Neural crest cell (in vitro differentiated cells): ENCODE measurements at places on chromosomes 11 and 22.

DNA sequence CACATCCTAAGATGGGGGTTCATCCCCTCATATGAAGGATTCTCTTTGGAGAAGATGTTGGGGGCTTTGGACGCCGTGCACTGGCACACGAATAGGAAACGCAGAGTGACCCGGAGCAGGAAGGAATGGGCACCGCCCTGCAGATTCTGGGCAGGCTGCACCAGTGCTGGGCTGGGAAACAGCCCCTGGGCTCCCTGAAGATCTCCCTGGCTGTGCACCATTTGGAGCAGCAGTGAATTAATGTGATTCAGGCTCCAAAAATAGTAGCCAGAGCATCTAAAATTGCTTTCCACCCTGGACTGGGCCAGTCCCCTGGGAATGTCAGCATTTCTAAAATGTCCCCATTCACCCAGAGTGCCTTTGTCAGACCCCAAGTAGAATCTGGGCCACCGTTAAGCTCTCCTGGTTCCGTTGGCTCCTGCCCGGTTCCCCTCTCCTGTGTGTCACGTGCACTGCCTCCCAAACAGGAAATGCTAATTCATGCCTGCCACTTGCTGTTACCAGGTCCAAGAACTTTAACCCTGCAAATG, 18.6 kb downstream of the IRAG1 start:
- no peak for DNase-seq

- DNase-seq, result no peak
Measured at GRCh38 chr11:44255406-44256071, 54.4 kb downstream of the ALX4 start.

GRCh38 chr11:62914416-62914815, 6.7 kb downstream of the CHRM1 start:
- DNase-seq, result no peak

GRCh38 chr11:15471048-15471894, 356.5 kb downstream of the INSC start:
- no peak for DNase-seq

- no peak for DNase-seq
Measured at GRCh38 chr22:18032455-18033101, 8.2 kb upstream of the MICAL3 start.

GRCh38 chr22:37187891-37188761, at the start of gene C1QTNF6:
Gene C1QTNF6 (minus strand): TSS chr22:37188247. CDS start chr22:37188213, 34 bp downstream.
- peak; percentile 44 for DNase-seq

DNA sequence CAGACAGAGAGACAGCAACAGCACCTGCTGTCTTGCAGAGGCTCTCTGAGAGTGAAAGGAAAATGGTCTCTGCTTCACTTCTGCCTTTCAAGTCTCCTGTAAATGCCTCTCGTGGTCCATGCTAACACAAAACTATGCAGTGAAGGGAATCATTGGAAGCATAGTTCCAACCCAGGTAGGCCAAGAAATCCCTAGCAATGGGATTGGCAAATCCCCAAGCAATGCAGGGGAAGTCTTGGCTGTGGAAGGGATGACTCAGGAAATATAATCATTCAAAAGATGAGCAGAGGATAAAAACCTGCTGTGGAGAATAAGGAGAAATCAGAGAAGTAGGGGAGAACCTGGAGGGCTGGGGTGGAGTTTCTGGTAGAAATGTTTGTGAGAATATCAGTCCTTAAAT, 216.1 kb upstream of the ZBED5 start:
- no peak for DNase-seq

- DNase-seq, result no peak
Measured at GRCh38 chr11:115324581-115325432, 179.4 kb downstream of the CADM1 start.

DNA sequence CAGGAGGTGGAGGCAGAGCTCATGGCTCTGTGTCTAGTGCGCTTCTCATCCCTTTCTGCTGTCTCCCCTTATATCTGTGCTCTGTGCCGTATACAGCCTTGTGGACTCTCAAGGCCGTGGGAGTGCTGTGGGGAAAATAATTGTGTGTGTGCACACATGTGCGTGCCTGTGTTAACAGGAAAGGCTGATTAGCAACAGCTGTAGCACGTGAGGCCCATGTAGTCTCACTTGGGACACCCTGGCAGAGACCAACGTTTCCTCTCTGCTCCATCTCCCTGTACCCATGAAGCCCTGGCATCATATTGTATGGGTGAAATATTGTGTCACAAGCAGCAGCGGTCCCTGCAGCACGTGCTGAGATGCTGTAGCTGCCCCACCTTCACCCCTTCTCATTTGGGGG, 109.3 kb downstream of the LRRC32 start:
- no peak for DNase-seq

DNA sequence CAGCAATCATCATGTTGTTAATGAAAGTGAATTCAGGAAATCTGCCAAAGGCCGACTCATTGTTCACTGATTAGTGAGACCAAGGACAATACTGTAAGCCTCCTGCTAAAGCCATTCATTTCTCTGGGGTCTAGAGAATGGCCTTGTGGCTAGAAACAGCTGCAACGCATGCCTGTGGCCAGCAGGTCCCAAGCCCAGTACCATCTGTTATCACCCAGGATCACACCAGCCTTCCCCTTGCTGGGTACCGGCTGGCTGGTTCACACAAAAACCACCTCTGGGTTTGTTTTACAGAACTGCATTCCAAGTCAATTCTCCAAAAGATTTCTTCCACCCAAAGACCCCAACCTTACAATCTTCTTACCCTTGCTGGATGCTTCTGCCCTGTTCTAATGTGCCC, 1.1 kb downstream of the PLAAT5 start:
- DNase-seq, result no peak

DNA sequence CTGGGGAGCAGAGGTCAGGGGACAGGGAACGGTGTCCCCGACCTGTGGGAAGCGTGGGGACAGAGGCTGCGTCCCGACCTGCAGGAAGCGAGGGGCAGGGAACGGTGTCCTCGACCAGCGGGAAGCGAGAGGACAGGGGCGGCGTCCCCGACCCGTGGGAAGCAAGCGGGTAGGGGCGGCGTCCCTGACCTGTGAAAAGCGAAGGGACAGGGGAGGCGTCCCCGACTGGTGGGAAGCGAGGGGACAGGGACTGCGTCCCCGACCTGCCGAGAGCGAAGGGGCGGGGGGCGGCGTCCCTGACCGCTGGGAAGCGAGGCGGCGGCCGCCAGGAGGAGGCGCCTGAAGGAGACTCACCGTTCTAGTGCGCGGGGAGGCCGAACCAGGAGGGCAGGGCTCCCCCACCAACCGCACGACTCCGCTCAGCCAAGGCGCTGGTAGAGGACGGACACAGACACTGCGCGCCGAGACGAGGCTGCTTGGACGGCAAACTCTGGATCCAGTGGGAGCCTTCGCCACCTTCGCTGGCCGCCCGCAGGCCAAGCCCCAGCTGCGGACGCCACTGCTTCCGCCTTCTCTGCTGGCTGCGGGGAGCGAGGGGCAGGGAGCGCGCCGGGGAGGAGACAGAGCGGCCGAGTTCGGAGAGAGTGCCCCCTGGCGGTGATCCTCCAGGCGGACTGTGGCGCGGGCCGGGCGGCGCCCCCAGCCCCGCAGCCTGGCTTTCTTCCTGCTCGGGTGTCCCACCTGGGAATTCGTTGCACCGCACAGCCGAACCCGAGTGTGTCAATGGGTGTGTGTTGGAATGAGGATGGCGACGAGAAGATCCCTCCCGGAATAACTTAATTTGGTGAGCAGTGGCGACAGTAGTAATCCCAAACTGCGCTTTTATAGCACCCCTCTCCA, at the start of gene TRAF6:
Gene TRAF6, minus strand, starts transcription at position 579 of the 900 bp plus-strand sequence. CDS start 8,757 bp downstream, outside the sequence.
- peak; percentile 98 for DNase-seq

DNA sequence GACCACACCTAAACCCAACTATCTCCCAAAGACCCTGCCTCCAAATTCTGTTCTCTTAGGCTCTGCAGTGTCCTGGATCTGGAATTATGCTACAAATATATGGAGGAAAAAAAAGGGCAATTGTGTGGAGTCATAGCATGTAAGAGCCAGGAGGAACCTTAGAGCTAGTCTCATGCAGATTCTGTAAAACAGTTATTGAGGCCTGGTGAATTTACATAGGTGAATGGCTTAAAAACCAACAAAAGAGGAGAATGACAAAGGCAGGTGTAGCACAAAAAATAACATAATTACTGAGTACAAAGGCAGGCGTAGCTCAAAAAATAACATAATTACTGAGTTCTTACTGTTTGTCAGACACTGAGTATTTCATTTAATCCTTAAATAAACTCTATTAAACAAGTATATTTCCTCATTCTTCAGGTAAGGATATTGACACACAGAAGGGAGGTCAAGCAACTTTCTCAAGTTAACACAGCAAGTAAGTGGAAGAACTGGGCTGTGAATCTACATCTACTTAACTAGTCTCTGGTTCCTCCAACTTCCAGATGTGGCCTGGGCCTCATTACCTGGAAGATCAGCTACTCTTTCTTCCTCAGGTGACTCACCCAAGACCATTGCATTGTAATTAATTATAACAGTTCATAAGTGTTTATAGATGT, 938.9 kb upstream of the TENM4 start:
- DNase-seq, result no peak

DNA sequence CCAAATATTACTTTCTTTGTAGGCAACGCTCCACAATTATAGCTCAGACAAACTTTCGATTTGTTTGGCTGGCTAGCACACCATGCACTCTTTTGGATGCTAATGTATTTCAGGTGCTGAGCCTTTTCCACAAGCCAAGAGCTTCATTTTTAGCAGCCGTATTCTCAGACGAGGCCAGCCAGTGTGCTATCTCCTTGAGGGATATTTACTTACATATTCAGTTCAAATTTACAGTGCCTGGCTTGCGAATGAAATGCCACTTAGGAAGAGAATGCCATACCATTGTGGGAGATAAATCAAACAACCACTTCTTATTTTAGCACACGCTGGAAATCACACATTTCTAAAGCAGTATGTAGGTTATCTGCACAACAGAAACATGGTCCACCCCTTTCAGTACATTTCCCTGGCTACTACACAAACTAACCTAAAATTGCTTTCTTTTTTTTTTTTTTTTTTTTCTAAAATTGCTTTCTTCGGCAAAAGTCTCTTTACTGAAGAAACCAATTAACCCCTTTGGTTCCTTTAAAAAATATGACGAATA, 236.9 kb downstream of the CADM1 start:
- no peak for DNase-seq

- DNase-seq, result no peak
Measured at GRCh38 chr11:110828086-110828485, 115.8 kb upstream of the ARHGAP20 start.

DNA sequence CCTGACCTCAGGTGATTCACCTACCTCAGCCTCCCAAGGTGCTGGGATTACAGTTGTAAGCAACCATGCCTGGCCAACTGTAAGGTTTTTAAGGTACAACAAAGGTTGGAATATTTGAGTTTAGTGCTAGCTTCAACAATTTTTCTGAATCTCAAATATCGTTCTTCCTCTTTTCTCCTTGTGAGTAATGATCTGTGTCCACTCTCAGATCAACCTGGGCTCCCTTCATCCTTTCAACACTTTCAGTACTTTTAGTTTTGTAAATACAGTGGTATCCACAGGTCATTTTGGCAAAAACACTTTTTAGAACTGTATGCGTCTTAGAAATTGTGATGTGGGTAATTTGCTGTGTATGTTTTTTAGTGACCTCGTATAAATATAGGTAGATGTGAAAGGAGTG, 7.9 kb downstream of the PACS1 start:
- no peak for DNase-seq

- no peak for DNase-seq
Measured at GRCh38 chr22:35226958-35227647, 30.2 kb upstream of the HMGXB4 start.

DNA sequence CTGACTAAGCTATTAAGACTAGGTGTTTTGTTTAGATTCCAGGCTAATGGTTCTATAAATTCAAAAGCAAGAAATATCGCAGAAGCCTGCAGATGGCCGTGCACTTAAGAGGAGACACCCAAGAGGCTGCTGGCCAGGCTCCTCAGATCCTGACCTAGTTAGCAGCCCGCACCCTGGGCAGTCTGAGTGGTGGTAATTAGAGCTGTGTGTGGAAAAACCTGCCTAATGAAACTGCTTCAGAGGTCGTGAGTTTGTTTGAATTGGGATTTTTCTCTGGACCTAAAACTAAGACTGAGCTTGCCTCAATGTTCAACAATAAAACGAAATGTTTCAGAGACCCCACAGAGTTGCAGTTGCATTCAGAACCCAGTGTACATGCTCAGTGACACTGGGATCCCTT, 627.7 kb downstream of the OPCML start:
- DNase-seq, result no peak

- DNase-seq, result no peak
Measured at GRCh38 chr22:40932396-40932795, 18.8 kb upstream of the RBX1 start.

GRCh38 chr11:11995601-11996000, 12.8 kb downstream of the DKK3 start:
- DNase-seq, result no peak

DNA sequence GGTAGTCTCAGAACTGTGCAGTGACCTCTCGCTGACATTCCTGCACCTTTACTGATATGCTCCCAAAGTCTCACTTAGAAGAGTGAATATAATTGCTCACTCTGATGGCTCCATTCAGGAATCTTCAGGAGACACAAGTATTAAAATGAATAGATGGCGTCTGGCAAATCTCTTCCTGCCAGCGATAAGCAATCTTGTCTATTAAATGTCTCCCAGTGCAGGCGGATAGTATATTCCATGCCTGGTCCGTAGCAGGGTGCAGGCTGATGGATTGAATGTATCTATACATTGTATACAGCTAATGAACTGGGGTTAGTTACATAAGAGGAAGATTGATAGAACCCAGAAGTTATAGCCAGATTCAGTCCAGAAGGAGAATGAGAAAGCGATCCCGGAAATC, 575.3 kb downstream of the NTM start:
- no peak for DNase-seq

GRCh38 chr22:48427731-48428211, 1399.9 kb downstream of the BRD1 start:
- DNase-seq, result no peak

DNA sequence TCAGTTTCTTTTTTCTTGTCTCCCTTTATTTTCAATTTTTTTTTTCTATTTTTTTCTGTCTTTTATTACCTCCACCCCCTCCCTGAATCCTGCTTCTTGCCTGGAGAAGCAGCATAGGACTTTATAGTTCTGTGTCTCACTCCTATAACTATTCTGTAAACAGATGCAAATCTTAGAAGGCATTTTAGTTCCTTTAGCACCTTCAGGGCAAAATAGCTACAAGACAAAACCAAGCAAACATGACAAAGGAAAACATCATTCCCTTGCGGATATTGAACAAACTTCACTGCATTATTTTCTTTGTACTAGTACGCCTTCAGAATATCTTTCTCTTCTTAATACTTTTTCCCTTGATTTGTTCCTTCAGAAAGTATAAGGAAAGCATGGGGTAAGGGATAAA, 446.2 kb upstream of the CHORDC1 start:
- no peak for DNase-seq

- no peak for DNase-seq
Measured at GRCh38 chr11:128334311-128335044, 252.9 kb downstream of the ETS1 start.

GRCh38 chr11:108927791-108928545, 263.1 kb downstream of the DDX10 start:
- no peak for DNase-seq
